ENCODE measurements at places on chromosomes 16 and 17.

- no peak for DNase-seq
These were observed 21.5 kb downstream of the TAT start for GRCh38 chr16:71555230-71555891.

DNA sequence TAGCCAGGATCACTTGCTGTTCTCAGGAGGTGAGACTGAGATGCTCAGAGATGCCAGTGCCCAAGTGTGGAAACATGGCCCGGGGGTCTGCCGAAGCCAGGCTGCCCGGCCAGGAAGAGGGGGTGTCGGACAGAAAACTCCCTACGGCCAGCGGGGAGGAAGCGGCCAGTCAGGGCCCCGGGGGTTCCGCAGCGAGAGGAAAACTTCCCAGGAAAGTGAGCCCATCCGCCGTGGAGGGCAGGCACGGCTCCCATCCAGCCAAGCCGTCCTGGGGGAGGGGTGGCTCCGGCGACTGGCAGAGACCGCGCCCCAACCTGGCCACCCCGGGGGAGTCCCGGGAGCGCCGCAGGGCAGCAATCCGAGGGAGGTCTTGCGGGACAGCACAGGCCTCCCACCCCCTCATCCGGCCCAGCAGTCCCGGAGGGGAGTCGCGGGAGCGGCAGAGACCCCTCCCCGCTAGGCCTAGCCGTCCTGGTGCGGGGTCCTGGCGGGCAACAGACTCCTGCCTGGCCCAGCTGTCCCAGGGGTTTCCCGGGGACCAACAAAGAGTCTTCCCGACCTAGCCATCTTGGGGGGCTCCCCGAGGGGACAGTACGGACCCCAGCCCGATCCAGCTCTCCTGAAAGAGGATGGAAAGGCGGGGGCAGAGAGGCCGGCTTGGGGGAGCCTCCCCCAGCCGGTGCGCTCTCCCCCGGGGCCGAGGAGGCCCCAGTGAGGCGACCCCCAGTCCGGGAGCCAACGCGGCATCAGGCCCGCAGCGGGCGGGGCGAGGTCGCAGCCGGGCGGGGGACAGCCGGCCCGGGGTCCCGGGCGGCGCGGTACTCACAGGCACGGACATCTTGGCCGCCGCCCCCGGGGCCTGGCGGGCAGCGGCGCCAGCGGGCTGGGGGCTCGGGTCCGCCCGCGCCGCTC is 13.8 kb upstream of the BCAR1 start:
- DNase-seq: no peak

GRCh38 chr16:12513791-12514175 is 289.9 kb downstream of the CPPED1 start:
- DNase-seq: no peak

GRCh38 chr16:29141586-29142324 is 156.9 kb downstream of the LAT start:
- no peak for DNase-seq

DNA sequence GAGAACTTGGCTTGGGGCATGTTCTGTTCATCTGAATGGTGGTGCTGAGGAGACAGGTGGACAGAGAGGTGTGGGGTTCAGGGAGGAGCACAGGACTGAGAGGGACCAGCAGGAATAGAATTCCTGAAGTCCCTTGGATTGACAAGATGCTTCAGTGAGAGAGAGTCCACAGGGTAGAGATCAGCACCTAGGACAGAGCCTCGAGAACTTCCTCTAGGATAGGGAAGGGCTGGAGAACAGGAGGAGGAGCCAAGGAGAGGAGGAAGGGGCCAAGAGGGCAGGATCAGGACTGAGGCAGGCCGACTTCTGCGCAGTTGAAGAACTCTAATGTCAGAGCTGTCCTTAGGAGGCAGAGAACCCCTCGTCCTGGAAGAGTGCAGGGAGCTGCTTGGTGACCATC is 138.4 kb downstream of the PRKCB start:
- DNase-seq: no peak

- DNase-seq: no peak
These were observed 6.0 kb upstream of the TLCD3A start for GRCh38 chr17:726271-726919.

DNA sequence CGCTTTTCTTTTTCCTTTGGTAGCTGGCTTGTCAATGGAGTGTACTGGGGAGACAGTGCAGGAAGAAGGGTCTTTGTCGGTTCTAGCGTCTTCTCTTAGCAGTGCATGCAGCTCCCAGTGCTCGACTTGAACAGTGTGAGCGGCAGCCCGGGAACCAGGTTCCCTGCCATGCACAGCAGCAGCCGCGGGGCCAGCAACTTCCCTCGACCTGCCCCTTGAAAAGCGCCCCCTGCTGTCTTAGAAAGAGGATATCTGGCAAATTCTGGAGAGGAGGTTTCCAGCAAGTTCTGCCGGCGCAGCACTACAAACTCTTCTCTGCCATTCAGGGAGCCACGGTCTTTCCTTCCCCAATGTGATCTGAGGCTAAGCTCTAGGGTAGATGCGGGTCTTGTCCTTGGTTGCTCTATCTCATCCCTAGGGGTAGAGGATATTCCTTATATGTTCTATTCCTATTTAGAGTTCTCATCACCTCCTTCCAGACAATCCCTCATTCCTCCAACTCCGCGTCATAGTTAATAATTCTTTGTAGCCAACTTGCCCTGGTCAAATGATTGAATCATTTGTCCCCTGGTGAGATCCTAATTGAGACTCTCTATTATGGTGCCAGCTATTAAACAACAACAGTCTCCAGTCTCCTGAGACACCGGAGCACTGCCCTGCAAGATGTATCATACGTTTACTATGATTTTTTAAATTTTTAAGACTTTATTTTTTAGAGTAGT is 451.3 kb downstream of the PMP22 start:
- DNase-seq: no peak

GRCh38 chr17:62860962-62861873 is 53.1 kb upstream of the MARCHF10 start:
- no peak for DNase-seq

DNA sequence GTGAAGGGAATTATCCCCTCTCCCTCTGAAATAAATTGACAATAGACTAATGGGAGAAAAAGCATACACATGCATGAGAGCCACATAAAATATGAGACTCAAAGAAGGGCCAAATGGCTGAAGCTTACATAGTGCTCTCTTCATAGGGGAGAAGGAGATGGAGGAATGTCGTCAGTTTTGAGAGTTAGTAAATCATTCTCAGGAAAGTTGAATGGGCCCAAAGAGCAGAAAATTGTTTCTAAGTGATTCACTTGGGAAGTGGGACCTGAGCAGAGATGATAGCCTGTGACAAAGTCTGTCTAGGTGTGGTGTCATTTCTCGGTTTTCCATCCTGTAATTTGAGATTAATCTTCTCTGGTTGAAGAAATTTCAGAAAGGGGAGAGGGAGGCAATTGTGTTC is 35.0 kb downstream of the BCAS3 start:
- DNase-seq: no peak

DNA sequence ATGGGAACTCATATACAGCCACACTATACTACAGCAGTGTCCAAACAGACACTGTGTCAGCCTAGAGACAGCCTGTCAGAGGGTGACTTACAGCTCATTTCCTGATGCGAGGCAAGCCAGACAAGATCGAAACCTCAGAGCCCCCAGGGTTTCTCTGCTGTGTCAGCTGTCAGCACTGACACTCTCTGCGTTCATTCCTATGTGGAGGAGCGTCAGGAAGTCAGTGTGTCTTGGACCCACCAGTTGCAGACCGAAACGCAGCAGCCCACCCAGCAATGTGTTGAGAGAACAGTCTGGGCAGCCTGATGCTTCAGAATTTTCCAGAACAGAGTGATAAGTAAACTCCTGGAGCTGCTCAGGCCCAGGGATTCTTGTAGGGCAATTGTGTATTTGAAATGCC is 20.6 kb upstream of the MAPT start:
- DNase-seq: no peak

DNA sequence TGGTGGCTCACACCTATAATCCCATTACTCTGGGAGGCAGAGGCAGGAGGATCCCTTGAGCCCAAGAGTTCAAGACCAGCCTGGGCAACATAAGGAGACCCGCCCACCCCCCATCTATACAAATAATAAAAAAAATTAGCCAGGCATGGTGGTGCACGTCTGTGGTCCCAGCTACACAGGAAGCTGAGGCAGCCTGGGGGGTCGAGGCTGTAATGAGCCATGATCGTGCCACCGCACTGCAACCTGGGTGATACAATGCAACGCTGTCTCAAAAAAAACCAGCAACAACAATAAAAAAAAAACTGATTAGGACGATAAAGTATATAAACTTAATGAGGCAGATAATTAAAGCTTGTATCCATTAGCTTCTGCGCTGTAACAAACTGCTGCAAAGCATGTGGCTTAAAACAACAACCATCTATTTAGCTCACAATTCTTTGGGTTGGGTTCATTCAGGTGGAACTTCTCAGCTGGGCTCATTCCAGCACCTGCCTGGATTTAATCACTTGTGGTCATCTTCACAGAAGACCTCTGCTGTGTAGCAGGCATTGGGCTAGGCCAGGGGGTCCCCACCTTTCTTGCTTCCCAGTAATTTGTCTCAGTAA is 45.8 kb downstream of the LCMT1 start:
- no peak for DNase-seq

- no peak for DNase-seq
These were observed 14.6 kb downstream of the HOXB1 start for GRCh38 chr17:48515925-48516900.

DNA sequence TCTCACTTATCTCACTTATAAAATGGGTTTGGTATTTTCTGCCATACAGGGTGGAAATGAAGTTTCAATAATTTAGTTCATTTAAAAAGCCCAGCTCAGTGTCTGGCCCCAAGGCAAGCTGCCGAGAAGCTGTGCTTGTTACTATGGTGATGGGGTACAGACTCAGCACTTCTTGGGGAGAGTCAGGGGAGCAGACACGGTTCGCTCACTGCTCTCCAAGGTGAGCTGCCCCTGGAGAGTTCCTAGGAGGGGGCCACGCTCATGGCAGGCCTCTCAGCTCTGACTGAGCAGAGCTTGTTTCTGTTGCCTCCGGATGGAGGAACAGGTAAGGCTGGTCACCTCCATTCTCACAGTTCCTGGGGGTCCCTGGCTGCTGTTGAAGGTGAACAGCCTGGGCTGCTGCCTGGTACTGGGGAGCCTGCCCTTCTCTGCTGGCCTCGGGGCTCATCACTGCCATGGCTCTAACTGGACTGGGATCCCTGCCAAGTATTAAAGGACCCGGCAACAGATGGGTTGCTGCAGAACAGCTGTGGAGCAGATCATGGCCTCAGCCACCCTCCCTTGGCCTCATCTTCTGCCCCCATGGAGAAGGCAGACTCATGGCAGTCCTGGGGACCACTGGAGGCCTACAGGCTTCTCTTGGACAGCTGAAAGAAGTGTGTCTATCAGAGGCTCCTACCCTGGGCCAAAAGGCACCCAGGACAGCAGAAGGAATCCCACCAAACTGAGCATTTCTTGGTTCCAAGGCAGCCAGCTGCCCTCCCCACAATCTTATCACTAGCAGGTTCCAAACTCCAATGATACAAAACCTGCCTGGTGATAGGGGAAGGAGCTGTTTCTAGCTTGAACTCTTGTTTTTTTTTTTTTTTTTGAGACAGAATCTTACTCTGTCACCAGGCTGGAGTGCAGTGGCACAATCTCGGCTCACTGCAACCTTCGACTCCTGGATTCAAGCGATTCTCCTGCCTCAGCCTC is 25.9 kb upstream of the SPATA32 start:
- DNase-seq: no peak

- DNase-seq: no peak
These were observed 10.9 kb downstream of the SLC13A2 start for GRCh38 chr17:28484296-28484695.

- no peak for DNase-seq
These were observed 1057.7 kb upstream of the EEF2KMT start for GRCh38 chr16:6155271-6155670.

DNA sequence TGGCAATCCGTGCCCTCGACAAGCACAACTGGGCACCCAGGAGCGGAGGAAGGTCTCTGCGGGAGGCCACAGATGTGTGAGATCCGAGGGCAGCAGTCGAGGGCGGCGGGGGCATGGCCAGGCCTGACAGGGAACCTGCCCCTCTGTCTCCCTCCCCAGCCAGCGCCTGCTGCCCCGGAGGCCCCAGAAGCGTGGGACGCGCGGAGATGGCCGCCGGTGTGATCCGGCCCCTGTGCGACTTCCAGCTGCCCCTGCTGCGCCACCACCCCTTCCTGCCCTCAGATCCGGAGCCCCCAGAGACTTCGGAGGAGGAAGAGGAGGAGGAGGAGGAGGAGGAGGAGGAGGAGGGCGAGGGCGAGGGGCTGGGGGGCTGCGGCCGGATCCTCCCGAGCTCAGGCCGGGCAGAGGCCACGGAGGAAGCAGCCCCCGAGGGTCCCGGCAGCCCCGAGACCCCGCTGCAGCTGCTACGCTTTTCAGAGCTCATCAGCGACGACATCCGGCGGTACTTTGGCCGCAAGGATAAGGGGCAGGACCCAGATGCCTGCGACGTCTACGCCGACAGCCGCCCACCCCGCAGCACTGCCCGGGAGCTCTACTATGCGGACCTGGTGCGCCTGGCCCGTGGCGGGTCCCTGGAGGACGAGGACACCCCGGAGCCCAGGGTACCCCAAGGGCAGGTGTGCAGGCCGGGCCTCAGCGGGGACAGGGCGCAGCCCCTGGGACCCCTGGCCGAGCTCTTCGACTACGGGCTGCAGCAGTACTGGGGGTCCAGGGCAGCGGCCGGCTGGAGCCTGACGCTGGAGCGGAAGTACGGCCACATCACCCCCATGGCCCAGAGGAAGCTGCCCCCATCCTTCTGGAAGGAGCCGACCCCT is 1.7 kb downstream of the PERCC1 start:
- DNase-seq: no peak

GRCh38 chr17:76166906-76167305 is 25.9 kb upstream of the FOXJ1 start:
- no peak for DNase-seq

Measured in activated CD4-positive, CD25-positive, alpha-beta regulatory T cell (primary cell).